ENCODE measurements at places on chromosomes 11 and 22.
A peak's percentile ranks its signal among the peaks of the same experiment; 100 is the strongest.

GRCh38 chr11:67629386-67630227 is at the start of gene NUDT8:
Gene NUDT8 (minus strand): TSS chr11:67629937. CDS start chr11:67629911, 26 bp downstream.
- peak; percentile 83 for DNase-seq

- DNase-seq, result no peak
Observed at GRCh38 chr22:37742376-37743171, 45.7 kb downstream of the TRIOBP start.

GRCh38 chr11:13134886-13135285 is 125.8 kb downstream of the RASSF10 start:
- DNase-seq, result no peak

DNA sequence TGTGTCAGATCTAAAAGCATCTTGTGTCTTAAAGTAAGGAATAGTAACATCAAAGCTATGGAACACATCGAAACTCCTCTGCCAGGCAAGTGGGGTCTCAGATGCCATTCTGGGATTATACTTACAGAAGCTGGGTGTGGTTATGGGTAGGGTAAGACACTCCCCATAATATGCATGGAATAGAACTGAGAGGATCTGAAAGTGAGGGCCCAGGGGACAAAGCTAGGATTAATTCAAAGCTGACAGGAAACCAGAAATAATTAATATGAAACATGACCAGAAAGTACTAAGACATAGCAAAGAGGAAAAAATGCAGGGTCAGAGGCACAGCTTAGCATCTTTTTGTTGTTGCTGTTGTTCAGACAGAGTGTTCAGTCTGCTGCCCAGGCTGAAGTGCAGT is 40.2 kb upstream of the EED start:
- DNase-seq, result no peak

- no peak for DNase-seq
Observed at GRCh38 chr22:43851058-43851978, 11.0 kb downstream of the SULT4A1 start.

GRCh38 chr11:14259186-14259784 is 99.7 kb downstream of the RRAS2 start:
- no peak for DNase-seq
